Activated T-helper 1 cell treated with Interleukin-2 at 50 U/mL for 16 hours (primary cell): ENCODE measurements at places on chromosomes 1 and 21.

DNA sequence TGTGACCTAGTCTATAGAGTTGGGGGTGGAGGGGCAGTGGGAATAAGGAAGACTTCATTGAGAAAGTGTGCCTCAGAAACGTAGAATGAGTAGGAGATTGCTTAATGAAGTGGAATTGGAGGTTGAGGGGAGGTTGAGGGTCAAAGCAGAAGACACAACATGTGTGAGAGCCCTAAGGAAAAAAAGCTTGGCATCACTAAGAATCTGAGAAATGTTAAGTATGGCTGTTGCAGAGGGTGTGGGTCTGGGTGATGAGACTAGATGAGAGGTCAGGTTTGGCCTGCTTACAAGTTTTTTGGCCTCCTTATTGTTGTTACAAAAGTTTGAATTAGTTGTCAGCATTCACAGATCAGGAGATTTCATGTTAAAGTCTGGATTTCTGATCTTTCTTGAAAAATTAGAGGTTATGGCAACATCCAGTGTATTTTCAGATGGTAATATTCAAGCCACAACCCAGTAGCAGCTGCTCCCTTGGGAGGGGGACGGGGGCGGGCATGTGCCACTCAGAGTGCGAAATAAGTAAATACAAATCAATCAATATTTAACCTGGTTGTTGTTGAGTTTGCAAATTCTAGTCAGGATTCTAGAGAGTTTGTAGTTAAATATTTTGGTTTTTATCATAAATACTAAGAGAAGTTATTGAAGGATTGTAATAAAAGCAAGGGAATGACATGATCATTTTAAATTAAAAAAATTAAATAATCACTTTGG, 4.3 kb downstream of the MAN1A2 start:
- no peak for DNase-seq

DNA sequence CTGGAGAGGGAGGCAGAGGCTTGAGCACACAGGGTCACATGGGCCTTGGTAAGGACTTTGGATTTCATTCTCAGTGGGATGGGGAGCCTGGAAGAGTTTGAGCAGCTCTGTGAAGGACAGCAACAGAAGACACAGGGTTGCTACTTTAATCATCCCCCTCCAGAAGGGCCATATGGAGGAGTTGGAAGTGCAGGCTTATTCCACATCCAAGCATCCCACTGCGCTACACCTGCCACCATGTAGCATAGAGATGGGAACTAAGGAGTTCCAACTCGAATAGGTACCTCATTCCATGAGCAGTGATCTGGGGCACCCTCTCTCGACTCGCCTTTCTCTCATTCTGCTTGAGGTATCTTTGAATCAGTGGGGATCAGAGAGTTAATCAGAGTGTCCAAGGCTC, 54.0 kb upstream of the CTTNBP2NL start:
- DNase-seq = no peak

DNA sequence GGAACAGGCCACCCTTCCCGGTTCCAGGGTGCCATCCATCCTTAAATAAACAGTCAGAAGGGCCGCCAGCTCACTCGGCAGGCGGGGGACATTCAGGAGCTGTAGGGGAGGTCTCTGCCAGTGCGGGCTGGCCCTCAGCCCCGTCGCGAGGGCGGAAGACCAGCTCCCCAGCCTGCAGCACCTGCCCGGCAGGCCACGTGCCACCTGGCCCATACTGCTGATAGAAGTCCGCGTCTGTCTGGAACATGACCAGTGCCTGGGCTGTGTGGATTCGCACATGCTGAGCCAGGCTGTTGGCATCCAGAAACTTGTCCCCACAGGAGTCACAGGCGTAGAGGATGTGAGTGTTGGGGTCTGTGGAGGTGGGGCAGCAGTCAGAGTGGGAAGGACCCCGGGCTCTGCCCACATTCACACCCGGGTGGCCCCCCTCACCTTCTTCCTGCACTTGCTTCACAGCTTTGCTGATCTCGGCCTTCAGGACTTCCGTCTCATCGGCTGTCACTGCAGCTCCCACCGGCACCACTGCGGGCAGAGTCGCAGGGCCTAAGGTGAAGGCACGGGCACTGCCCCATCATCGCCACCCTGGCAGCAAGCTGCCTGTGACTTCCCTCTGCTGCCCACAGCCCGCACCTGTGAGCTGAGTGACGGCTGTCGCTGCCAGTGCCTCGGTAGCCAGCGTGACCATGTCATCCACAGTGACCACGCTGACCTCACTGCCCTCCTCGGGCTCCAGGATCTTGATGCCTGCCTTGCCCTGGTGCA, 33.8 kb downstream of the ZBTB17 start:
- DNase-seq = no peak

DNA sequence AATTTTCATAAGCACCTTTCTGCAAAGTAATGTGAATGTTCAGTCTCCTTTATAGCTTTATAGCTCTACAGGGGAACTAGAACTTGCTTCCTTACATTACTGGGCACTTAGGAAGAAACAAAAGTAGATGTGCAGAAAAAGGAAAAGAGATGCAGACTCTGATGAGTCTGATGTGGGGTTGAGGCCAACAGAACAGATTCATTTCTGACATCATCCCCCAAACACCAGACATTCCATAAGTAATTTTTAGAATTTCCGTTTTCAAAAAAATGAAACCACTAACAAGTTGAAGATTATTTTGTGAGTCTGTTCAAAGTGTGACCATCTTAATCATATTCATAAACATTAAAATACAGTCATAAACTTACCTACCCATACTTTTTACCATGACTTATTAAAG, 96.0 kb downstream of the NRIP1 start:
- no peak for DNase-seq

DNA sequence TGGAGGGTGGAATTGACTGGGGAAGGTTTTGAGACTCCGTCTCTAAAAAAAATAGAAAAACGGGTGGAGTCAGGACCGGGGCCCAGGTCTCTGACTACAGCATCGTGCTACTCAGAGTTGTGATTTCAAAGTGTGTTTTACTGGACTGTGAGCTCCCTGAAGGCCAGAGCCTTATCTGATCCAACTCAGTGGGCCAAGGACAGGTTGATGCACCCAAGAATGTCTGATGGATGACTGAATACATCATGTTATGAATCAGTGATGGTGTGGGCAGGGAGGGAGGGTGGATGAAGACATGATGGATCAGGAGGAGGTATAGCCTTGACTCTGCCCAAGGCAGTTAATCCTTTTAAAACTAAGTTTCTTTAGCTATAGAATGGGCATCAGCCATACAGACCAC, 81.6 kb downstream of the FOXD2 start:
- no peak for DNase-seq

- DNase-seq = peak; percentile 98
Observed at GRCh38 chr1:2412395-2412772, at the start of gene PEX10. TSS of gene PEX10 (minus strand) at chr1:2412564. CDS start at chr1:2412502, 62 bp downstream.

DNA sequence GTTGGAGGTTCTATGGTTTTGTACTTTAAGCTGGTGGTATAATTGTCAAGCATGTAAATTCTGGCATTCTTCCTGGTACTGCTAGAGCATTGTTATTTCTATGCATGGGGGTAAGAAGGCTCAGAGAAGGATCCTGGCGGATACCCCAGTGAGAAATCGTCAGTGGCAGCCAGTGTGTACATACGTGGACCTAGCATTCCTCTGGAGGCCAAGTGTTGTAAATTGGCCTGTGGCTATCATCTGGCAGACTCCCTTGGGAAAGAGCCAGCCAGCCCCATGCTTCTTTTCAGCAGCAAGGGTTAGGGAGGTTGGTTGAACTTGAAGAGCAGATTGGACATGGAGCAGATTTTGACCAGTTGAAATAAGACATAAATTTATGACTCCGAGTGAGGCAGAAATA, 5.2 kb upstream of the AGO3 start:
- no peak for DNase-seq

DNA sequence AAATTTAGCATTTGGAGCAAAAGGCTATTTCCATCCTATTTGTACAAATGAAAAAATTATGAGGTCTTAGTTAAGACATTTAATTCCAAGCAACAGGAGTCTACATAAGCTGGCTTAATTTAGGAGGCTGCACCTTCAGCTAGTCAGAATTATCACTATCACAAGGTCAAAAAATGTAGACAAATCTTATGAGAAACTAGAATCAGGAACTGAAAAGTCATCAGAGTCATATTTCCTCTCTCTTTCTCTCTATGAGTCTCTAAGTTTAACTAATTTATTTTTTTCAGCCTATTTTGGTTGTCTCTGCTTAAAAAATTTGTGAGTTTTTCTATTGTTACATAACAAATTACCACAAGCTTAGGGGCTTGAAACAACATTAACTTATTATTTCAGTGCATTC, 807.1 kb upstream of the PRMT6 start:
- DNase-seq = no peak

DNA sequence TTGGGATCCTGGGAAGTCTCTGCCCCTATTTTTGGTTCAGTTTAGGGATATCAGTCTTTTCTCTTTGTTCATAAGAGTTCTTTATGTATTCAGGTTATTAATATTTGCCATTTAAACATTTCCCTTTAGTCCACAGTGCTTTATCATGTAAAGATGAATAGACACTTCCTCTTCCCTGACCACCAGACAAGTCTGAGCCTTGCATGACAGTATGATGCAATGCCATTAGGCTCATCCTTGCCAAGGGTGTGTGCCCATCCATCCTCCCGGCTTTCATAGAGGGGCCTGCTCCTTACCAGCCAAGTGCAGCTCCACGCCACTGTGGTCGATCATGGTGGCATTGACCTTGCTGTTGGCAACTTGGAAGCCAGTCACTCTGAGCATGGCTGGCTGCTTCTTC, 52.1 kb downstream of the ZSCAN20 start:
- DNase-seq = no peak

DNA sequence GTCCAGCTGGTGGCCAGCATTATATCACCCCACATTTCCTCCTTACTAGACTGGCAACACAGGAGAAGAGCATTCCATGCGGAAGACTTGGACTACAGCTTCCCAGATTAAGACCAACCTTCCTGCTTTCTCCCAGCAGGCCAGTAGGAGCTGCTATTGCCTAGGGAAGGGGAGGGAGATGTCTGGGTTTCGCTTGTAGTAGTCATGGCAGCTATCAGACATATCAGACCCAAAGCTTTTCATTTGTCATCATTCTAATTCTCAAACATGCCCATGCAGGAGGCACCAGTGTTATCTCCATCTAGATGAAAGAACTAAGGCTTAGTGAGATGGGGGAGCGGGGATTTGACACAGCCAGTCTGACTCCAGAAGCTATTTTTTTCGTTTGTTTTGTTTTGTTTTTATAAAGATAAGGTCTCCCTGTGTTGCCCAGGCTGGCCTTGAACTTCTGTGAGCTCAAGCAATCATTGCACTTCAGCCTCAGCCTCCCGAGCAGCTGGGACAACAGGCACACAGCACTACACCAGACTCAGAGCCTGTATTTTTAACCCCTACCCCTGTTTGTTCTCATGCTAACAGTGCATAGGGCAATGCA, 4.5 kb downstream of the PLA2G2A start:
- DNase-seq = no peak

DNA sequence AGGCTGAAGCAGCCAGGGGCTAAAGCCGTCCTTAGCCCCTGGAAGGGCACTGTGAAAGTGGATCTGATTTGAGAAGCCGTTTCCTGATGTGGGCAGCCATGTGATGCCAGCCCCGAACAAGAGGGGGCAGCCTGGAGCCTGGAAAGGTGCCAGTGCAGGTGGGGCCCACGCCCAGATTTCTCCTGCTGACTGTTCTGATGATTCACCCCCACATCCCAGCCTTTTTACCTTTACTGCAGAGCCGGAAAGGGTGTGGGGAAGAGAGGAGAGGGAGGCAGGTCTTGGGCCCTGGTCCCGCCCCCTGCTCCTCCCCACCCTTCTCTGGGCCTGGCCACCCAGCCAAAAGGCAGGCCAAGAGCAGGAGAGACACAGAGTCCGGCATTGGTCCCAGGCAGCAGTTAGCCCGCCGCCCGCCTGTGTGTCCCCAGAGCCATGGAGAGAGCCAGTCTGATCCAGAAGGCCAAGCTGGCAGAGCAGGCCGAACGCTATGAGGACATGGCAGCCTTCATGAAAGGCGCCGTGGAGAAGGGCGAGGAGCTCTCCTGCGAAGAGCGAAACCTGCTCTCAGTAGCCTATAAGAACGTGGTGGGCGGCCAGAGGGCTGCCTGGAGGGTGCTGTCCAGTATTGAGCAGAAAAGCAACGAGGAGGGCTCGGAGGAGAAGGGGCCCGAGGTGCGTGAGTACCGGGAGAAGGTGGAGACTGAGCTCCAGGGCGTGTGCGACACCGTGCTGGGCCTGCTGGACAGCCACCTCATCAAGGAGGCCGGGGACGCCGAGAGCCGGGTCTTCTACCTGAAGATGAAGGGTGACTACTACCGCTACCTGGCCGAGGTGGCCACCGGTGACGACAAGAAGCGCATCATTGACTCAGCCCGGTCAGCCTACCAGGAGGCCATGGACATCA, at the start of gene SFN:
SFN (plus strand) TSS at position 369 of the 904 bp plus-strand sequence; CDS start at position 433, 64 bp downstream.
- DNase-seq = peak; percentile 29

DNA sequence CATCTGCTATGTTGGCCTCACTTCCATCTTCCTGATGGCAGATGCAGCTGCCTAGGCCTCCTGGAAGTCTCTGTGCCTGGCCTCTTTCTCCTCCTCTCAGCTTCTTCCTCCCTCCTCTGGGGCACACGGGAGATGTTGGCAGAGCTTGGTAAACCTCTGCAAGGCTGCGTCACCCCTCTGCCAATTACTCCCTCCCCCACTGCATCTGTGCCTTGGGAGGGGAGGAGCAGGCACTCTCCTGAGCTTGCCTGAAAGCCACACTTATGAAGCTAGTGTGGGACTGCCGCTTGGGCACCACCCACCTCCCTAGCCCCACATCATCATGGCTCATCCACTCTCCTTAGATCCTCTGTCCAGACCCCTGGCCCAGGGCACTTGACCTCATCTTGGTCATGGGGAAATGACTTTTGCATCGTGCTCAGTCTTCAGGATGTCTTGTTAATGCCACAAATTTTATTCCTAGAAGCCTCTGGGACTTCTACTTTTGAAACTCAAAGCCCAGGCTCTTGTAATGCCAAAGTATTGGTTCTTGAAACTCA, 7.3 kb upstream of the TMEM51 start:
- DNase-seq = no peak

DNA sequence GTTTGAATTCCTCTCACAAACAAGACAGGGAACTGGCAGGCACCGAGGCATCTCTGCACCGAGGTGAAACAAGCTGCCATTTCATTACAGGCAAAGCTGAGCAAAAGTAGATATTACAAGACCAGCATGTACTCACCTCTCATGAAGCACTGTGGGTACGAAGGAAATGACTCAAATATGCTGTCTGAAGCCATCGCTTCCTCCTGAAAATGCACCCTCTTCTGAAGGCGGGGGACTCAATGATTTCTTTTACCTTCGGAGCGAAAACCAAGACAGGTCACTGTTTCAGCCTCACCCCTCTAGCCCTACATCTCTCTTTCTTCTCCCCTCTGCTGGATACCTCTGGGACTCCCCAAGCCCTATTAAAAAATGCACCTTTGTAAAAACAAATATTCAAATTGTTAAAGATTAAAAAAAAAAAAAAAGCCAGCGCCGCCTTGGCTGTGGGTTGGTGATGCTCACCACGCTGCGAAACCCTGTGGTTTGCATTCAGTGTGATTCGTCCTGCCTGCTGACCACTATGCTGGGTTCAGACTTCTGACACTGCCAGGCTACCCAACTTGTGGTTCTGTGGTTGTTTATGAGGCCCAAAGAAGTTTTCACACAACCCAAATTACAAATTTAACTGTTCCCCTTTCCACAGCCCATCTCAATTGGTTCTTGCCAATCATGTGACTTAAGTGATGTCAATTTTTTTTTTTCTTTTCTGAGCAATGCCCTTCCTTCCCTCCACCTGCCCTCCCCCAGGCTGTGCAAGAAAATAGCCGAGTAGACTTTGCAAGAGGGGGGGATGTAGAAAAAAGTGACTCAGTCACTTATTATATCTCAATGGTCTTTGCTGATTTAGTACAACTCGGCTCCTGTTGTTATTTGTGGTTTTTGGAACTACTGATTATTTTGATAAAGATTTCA, at the start of gene RUNX1:
RUNX1 (minus strand) TSS at position 597 of the 912 bp plus-strand sequence.
- peak; percentile 61 for DNase-seq

GRCh38 chr1:178192686-178193085, 98.8 kb downstream of the RASAL2 start:
- DNase-seq = no peak
